Fibroblast of mammary gland (primary cell): ENCODE measurements at places on chromosomes 5 and 9.

DNA sequence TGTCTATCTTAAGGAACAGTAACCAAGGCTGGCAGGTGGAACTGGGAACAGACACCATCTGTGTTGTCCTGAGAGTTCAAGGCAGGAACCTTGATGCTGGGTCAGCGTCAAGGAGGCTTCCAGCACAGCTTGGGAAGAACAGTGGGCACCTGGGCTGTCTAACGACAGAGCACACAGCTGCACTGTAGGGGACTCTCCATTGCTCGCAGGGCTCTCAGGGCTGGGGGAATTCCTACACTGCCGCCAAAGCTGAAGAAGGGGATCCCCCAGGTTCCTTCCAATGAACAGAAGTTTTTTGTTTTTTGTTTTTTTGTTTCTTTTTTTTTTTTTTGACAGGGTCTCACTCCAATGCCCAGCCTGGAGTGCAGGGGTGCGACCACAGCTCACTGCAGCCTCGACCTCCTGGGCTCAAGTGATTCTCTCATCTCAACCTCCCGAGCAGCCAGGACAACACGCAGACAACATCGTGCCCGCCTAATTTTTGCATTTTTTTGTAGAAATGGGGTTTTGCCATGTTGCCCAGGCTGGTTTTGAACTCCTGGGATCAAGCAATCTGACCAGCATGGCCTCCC, 81.9 kb downstream of the PTPN3 start:
- no peak for DNase-seq

- no peak for DNase-seq
Measured at GRCh38 chr5:68246802-68247201, 31.2 kb downstream of the PIK3R1 start.

DNA sequence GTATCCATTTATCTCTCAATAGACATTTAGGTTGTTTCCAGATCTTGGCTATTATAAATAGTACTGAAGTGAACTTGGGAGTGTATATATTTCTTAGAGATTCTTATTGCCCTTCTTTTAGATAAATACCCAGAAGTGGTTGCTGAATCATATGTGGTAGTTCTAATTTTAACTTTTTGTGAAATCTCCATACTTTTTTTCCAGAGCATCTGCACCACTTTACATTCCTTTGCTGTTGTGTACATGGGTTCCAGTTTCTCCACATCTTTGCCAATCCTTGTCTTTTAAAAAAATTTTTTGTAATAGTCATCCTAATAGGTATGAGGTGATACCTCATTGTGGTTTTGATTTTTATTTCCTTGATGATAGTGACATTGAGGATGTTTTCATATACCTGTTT, 303.7 kb downstream of the CCDC171 start:
- peak; percentile 28 for DNase-seq

DNA sequence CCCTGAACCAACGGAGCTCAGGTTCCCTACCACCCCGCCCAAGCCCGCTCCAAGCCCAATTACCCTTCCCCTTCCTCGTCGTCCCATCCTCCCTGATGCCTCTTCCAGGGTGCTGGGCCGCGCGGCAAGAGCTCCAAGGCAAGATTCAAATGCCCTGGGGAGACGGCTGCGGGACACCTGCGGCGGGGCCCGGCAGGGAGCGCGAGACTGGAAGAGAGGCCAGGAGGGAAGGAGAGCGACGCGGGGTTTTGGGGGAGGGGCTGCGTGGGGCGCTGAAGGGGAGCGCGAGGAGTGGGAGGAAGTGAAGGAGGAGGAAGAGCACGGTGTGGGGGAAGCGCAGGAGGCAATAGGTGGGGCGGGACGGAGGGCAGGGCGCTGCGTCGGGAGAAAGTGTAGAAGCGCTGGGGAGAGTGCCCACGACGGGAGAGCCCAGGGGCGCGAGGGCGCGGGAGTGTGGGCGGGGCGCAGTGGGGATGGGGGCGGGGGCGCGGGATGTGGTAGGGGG, 975 bp upstream of the NXNL2 start:
- peak; percentile 28 for DNase-seq
